ENCODE measurements at places on chromosomes 3 and 15.

DNA sequence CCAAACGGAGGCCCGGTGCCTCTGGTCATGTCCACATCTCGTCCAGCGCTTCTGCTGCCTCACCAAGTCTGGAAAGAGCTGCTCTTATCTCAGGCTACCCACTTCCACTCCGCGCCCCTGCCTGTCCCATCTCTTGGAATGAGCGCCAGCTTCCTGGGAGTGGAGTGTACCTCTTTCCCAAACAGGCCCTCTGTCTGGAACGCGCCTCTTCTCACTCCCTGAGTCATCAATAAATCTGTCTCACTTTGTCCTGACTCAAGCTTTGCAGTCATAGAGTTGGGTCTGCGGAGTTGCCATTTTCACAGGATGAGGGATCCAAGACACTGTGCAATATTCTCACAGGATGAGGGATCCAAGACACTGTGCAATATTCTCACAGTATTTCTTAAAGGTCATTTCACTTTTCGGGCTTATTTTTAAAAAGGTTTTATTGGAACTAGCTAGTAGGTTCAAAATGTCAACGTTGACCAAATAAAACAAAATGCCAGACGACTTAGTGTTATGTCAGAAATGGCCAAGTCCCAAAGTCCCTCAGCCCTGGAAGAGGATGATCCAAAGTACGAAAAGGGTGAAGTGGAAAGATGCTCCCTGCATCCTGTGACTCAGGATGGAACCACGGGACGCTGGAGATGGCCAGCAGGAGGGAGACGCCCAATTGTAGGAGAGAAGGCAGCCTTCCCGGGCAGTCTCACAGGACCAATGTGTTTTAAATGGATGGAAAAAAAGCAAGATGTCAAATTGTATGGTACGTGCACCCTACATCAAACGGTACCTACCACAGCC lies 81.1 kb downstream of the CHSY1 start:
- DNase-seq = peak; percentile 80

GRCh38 chr3:123920383-123920782 lies 36.3 kb upstream of the MYLK start:
- DNase-seq = no peak

- DNase-seq = no peak
These were observed 313.4 kb downstream of the CNTN3 start for GRCh38 chr3:74301056-74301455.

- no peak for DNase-seq
These were observed 14.0 kb downstream of the SMAD6 start for GRCh38 chr15:66715720-66716655.

DNA sequence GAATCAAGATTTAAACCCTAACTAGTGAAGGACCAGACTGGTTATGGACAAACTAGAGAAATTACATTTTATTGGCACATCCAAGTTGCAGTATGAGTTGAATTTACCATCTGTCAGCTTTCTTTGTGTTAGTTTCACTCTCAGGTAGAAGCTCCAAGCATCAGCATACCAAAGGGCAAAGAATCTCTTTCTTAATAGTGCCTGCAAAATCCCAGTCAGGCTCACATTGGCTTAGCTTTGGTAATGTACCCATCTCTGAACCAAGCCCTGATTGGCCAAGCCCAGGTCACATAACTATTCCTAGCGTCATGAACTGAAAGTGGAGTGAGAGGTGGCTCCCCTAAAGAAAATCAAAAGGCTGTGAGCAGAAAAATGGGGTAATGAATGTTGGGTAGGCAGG lies 66.9 kb downstream of the CCNL1 start:
- DNase-seq = no peak

DNA sequence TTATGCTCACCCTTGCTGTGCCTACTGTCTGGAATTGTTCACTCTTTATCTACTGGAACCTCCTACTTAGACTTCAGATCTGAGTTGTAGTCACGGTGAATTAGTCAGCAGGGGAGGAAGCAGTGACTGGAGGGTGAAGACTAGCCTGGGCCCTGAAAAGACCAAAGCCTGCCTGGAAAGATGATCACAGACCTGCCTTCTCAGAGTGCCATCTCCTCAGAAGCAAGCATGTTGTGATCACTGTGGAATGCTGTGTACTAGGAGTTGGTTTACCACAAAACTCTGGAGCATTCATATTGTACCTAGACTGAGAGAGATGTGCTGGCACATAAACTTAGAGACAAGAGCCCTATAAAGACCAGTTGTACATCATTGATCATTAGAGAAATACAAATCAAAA lies 100.7 kb upstream of the SCN10A start:
- peak; percentile 9 for DNase-seq

DNA sequence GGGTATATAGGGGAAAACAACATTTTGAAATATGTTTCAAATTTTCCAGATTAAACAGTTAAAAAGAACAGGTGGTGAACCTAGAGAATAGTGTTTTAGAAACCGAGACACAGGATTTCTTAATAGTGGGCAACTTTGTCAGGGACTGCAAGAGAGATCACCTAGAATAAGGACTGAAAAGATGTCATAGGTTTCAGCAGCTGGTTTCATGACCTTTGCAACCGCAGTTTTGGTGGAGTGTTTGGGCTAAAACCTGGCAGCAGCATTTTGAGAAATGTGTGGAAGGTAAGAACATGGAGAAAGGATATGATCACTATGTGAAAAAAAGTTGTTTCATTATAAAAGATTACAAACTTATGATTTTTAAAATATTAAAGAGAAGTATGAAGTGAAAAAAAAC lies 34.9 kb downstream of the PRKCI start:
- no peak for DNase-seq

Data from astrocyte of the spinal cord (primary cell).